Stimulated activated CD8-positive, alpha-beta memory T cell treated with anti-CD3 and anti-CD28 coated beads, Interleukin-4, amount 100 ng/mL, for 24 hours (primary cell): ENCODE measurements at places on chromosomes 3 and 15.

DNA sequence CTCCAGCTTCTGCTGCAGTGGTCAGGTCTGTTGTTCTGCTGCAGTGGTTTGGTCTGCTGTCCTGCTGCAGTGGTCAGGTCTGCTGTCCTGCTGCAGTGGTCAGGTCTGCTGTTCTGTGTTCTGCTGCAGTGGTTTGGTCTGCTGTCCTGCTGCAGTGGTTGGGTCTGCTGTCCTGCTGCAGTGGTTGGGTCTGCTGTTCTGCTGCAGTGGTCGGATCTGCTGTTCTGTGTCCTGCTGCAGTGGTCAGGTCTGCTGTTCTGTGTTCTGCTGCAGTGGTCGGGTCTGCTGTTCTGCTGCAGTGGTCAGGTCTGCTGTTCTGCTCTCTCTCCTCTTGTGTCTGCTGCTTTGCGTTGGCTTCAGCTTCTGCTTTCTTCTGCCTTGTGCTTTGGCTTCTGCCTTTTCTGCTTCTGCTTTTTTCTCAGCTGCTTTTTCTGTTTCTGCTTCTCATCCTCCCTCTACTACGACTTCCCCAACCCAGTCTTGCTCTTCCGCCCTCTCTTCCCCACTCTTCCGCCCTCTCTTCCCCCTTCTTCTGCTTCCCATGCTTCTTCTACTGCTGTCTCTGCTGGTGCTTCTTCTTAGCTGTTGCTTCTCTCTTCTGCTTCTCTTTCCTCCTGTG is 50.7 kb downstream of the FAM43A start:
- DNase-seq: no peak

DNA sequence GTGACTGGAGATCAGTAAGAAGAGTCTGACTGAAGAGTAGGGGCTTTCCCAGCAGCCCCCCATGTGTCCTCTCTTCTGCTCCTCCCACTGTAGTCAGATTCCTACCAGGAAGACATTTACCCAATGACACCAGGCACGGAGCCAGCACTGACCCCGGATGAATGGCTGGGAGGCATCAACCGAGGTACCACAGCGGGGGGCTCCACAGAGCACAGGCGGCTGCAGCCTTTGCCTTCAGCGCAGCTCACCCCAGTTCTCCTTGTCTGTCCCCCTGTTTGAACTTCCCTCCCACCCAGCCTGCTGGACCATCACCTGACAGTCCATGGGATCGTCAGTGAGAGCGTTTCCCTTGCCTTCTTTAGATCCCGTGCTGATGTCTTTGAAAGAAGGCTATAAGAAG is 101.6 kb downstream of the ANP32A start:
- no peak for DNase-seq

- no peak for DNase-seq
Measured at GRCh38 chr15:38691377-38691776, 126.8 kb upstream of the RASGRP1 start.

DNA sequence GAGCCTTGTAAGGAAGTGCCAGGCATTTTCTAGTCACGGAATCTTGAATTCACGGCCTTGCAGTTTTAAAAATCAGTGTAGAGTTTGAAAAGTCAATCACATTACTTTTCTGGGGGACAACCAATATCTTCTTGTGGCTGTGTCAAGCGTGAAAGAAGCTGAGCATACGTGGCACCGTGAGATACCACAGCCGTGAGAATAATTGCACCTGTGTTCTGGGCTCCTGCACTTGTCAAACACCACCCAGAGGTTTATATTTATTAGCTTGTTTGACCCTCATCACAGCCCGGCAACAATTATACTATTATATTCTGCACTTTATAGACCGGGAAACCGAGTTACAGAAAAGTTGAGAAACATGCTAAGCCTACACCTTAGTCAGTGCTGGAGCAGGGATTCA is 45.2 kb downstream of the ARRDC4 start:
- DNase-seq: no peak

DNA sequence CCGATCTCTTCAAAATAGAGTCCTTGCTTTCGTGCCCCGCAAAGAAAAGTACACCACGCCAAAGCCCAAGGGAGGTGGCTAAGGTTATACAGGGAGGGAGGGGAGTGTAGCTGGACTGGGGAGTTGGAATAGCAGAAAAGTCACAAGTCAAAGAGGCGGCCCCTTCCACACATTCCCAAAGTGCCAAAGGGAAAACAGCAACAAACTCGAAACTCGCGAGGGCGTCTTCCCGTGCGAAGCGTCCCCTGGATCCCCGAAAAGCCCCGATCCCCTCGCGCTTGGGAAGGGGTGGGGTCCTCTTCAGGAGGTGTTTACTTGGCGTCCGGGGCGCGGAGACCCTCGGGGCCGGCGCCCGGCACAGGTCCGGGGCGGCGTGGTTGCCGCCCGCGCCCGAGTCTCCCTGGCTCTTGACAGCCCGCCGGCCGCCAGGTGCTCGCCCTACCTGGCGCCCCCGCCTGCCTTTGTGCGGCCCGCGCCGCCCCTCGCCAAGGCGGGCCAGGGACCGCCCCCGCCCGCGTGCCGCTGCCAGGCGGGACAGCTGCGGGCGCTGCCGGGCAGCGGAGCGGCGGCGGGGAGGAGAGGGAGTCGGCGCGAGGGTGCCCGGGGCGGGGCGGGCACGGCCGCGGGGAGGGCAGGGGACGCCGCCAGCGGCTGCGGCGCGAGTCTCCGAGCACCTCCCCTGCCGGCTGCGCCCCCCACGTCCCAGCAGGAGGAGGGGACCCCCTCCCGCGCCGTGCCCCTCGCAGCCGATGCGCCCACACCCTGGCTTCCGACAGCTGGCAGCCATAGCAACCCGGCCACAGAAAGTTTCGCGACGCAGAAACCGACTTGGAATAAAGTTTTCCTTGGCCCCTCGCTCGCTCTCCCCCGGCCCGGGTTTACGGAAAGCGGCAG is 966 bp downstream of the MYO1E start:
- DNase-seq: no peak

GRCh38 chr3:51908026-51908425 is 4.9 kb upstream of the IQCF1 start:
- DNase-seq: no peak

GRCh38 chr3:188442430-188442829 is 288.5 kb downstream of the LPP start:
- DNase-seq: no peak

DNA sequence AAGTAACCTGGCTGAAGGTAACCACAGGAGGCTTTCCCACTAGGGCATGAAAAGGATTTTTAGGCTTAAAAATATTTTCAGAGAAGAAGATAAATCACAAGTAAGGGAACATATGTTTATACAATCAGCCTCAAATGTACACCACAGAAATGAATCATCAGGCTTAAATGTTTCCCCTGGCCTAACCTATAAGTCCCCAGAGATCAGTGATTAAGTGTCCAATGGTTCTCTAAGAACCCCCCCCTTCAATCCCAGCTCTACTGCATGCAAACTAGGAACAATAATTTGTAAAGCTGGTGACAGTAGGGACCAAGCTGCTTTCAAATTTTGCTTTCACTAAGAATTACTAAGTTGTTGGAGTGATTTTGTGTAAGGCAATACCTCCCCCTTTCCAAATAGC is 431.6 kb upstream of the LMCD1 start:
- no peak for DNase-seq

- DNase-seq: no peak
Measured at GRCh38 chr3:120608506-120608905, 12.4 kb downstream of the NDUFB4 start.

- no peak for DNase-seq
Measured at GRCh38 chr15:81111510-81112470, 22.3 kb upstream of the CFAP161 start.

- no peak for DNase-seq
Measured at GRCh38 chr3:171379281-171379680, 80.9 kb downstream of the TNIK start.

- DNase-seq: no peak
Measured at GRCh38 chr3:11919390-11919789, 72.7 kb upstream of the TAMM41 start.

DNA sequence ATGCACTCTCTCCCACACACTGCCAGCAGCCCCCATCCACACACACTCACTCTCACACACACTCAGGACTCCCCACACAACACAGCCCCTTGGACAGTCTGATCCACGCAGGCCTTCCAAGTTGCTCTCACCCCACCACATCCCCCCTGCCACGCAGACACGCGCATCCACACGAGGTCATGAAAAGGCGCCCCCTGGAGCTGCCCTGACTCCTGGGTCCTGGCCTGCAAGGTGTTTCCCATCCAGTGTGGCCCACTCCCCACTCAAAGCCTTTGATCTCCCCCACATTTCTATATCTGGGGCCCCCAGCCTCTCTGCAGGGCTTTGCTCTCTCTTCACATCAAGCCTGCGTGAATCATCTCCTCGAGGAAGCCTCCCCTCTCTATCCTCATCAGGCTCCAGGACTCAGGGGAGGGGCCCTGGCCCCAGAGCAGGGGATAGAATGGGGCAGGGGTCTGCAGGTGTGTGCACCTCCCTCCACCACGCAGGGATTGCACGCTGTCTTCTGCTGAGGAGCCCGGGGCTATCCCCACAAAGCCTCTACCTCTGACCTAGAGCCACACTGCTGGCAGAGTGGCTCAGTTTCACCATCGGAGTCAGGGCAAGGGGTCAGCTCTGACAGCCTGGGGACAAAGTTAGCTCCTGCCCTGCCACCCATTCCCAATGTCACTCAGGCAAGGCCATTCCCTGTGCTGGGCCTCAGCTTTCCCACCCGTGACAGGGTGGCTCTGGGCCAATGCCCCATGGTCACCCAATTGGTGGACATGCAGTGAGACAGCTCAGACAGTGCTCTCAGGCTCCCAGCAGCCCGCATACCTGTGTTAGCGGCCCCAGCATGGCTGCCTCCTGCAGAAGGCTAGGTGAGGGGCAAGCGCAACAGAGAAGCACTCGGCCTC is 6.4 kb downstream of the MYL3 start:
- DNase-seq: no peak

DNA sequence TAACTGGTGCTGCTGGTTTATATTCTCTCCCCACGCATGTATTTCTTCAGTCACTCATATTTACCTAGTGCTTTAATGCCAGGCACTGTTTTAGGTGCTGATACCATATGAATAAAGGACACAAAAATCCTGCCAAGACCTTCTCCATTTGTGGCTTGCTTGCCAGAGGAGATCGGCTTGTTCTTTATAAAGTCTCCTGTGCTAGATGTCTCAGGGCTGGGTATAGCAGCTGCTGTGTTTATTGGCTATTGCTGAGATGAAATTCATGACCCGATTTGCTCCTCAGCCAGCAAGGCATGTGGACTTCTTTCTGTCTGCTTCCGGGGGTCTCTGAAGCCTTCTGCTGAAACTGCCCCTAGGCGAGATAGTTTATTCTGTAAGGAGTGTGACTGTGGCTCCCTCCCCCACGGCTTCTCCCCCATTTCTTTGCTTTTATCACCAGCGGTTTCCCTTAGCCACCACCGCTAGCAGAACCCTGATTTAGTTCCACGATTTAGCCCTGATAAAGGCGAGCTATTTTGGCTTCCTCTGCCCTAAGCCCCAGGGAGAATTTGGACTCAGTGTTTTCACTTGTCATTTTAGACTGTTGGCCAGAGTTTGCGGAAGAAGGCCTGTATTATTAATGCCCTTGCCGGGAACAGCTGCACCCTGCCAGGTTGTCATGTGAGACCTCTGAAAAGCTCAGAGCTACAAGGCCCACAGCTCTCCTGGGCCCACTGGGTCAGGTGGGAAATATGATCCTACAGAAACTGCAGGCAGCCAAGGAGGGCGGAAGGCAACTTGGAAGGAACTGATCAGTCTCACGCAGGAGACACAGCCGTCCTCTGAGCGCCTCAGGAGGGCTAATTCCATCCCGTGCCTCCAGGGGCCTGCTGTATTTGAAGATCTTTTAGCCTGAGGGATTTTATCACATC is 46.8 kb downstream of the ST6GAL1 start:
- DNase-seq: no peak

DNA sequence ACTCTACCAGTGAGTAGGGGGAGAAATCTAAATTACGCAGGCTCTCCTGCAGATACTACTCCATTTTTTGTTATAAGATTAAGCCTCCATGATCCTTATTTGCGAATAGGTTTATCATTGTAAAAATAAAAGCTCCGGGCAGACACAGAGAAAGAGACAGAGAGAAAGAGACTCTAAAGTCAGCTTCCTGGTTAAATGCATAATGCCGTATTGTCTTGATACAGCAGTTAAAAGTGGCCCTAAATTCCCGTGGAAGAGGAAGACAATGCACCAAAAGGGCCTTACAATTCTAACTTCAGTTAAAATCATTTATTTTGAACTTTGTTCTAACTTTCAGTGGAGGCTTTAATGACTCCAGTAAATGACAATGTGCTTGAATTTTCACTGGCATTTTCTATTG is 98.3 kb downstream of the SLC9A9 start:
- DNase-seq: no peak

DNA sequence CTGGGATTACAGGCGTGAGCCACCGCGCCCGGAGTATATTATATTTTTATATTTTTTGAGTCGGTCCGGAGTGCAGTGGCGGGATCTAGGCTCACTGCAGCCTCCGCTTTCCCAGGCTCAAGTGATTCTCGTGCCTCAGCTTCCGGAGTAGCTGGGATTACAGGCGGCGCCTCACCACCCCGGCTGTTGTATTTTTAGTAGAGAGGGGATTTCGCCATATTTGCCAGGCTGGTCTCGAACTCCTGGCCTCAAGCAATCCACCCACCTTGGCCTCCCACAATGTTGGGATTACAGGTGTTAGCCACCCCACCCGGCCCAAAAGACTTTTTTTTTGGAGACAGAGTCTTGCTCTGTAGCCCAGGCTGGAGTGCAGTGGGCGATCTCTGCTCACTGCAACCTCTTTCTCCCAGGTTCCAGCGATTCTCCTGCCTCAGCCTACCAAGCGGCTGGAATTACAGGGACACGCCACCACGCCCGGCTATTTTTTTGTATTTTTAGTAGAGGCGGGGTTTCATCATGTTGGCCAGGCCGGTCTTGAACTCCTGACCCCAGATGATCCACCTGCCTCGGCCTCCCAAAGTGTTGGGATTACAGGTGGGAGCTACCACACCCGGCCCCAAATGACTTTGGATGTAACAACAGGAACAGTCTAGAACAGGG is 1.0 kb downstream of the ZNF589 start:
- DNase-seq: no peak

DNA sequence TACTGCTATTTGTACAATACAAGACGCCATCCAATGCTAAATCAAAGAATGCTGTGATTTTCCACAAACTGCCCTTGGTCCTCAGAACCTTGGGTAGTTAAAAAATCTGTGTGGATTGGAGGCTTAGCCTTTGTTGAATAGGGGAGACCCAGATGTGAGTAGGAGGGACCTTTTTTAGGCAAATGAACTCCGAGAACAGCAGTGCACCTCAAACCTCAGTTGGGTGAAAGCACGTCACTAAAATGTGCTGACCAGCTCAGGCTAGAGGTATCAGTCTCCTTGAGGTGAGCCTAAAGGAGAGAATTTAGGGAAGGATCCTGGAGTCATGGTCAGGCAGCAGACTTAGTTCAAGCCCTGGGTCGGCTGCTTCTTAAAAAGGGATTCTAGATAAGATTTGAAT is 200.7 kb downstream of the SOX2 start:
- no peak for DNase-seq

GRCh38 chr15:41443275-41443674 is 26.4 kb downstream of the RTF1 start:
- DNase-seq: no peak

DNA sequence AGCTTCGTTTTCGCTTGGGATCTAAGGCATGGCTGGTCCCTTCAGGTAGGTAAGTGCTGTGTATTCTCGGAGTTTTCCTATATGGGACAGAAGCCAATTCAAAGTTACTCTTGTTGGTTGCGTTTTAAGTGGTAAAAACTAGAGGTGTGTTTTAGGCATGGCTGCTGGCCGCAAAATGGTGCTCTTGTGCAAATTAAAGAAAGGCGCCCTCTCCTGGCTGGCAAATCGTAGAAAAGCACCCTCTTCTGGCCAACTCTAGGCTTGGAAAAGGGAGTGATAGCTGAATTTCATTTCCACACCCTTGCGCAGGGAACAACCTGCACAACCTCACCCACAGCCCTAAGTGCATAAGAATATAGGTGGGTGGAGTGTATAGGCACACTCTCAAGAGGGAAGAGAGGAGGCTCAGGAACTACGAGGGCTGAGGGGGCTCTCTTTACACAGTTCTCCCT is 23.5 kb downstream of the DRD3 start:
- no peak for DNase-seq
